ENCODE measurements at places on chromosomes 7 and 10.

DNA sequence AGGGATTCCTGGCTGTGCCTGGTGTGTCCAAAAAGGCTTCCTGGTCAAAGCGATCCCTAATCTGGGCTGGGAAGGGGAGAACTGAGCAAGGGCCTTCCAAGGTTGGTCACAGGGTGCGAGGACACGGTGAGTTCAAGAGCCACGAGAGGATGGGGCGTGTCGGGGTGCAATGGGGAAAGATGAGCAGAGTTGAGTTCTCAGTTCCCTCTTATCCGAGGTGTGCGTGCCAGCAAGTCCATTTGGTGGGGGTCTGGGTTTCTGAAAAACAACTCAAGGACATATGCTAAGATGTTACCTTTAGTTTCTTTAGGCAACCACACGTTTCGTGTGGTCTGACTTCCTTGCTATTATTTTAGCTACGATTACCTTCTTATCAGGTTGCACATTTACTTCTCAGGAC is 1.3 kb downstream of the ZNF775 start:
- DNase-seq = no peak

DNA sequence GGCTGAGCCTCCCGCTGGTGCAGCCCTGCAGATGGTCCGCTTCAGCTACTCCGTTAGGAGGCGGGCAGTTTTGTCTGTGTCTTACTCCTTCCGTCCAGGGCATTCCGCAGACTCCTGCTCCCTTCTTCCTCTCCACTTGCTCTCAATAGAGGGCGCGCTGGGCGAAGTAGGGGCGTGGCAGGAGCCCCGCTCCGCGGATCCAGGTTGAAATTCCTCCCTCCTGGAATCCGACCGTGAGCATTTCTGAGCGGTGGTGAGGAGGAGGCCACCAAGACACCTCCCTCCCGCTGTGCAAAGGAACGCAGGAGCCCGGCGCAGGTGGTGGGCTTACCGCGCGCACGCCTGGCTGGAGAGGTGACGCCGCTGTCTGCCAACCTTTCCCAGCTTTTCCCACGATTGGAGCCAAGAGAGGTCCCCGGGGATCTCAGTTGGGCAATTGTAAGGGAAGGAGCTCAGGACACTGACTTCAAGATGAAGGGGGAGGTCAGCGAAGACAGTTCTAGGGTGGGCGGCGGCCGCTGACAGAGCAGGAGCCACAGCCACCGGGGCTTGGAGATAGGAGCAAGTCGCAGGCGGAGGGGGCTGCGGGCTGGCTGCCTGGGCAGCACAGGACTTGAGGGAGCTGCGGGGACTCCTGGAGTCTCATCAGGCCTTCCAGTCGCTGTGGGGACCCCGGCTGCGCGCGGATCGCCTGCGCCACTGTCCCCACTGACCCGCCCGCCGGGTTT is 1011.3 kb downstream of the XPNPEP1 start:
- DNase-seq = peak; percentile 88

- no peak for DNase-seq
These were observed 47.7 kb downstream of the EGFR start for GRCh38 chr7:55066524-55066923.

GRCh38 chr10:34698248-34698831 is 116.8 kb downstream of the PARD3 start:
- DNase-seq = no peak

GRCh38 chr10:33052263-33052875 is 94.3 kb upstream of the ITGB1 start:
- DNase-seq = no peak

DNA sequence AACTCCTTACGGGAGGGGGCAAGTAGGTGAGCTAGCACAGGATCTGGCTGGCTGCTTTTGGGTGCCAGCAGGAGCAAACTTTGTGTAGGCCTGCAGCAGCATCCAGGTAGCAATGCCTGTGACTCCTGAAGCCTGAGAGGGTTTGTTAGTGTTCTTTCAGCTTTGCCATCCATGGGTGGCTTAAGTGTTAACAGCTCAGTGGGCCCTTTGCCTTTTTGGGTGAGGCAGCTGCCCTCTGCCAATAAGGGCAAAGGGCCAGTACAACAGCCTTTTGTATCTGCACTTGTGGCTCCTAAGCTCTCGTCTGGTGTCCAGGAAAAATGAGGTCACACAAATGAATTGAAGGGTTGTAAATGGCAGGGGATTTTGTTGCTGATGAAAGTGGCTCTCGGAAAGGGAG is 359.0 kb upstream of the CHRM2 start:
- DNase-seq = no peak

GRCh38 chr7:108222236-108222892 is 92.2 kb upstream of the LAMB4 start:
- no peak for DNase-seq

- no peak for DNase-seq
These were observed 40.4 kb downstream of the GTF2IRD1 start for GRCh38 chr7:74494076-74494548.

- no peak for DNase-seq
These were observed 196.2 kb downstream of the PTN start for GRCh38 chr7:137147338-137147720.

- no peak for DNase-seq
These were observed 178.4 kb downstream of the NSUN6 start for GRCh38 chr10:18472977-18473376.

GRCh38 chr10:12466704-12467305 is 117.5 kb downstream of the CAMK1D start:
- DNase-seq = peak; percentile 26

DNA sequence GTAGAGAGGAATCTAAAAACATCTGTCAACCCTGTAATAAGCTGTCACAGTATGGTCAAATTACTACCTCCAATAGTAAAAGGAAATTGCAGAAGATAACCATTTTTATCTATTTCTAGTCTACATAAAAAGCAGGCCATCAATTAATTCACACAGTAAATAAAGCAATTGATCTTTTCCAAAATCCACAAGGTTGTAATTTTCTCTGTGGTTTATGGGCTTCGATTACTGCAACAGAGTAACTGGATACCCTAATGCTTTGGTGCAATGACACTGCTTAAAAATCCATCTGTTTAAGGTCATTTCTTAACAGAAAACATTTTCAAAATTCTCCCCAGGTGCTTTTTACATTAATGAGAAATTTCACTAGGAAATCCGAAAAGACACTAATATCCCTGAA is 23.9 kb downstream of the ESYT2 start:
- DNase-seq = no peak

Data from SK-N-DZ (cell line).